HAP-1 (cell line): ENCODE measurements at places on chromosomes 6 and 20.

DNA sequence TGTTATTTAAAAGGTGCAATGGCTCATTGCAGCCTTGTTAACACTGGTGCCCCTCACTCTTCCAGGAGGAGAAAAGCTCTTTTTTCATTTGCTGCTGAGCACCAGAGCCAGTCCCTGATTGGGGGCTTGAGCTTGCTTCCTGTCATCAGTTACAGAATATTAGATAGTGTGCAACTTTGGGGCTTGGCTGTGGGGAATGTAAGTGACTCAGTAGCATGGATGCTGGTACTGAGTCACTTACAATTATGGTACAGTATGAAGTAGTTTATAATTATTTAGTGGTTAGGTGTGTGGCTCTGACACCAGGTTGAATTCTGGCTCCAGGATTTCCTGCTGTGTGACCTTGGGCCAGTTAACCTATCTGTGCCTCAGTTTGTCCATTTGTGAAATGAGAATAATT lies 37.6 kb downstream of the ANKS1A start:
- DNase-seq: no peak

DNA sequence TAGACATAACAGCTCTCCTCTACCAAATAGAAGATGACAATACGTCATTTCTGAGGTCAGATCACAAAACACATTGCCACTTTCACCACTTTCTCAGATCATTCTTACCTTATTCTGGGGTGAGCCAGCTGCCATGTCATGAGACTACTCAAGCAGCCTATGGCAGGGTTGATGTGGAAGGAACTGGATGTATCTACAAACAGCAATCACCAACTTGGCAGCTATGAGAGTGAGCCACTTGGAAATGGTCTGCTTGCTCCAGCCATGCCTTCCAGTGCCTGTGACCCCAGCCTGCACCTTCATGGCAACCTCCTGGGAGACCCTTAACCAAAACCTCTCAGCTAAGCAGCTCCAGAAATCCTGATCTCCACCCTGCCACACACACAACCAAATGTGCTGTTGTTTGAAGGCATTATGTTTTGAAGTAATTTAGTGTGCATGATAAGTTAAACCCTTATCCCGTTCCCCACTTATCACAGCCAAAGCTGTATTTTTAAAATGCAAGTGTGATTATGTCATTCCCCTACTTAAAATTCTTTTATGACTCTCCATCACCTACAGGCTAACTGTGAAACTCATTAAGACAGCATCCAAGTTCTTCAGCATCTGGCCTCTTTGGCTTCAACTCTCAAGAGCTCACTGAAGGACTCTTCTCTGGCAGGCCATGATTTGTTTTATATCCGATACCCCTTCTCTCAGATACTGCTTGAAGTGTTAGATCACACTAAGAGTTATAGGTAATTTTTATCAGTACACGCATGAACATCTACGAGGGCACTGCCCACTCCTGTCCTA lies 150.6 kb downstream of the LY86 start:
- DNase-seq: no peak

DNA sequence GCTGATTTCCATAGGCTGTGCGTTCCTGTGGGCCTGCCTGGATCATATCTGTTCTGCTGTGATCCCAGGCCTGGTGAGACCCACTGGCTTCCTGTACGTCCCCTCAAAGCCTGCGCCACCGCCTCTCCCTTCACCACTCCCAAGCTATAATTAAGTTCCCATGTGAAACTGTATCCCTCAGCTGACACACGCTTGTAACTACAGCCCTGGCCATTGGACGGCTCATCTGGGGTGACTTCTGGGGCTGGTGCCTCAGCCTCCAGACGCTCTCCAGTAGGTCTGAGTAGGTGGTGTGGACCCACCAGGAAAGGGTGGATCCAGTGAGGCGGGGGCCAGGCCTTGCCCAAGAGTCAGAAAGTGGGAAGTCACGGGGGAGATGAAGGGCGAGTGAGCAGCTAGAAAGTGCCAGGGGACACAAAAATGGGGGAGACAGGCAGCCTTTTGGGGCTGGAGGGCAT lies 21.0 kb downstream of the PPARD start:
- DNase-seq: no peak

DNA sequence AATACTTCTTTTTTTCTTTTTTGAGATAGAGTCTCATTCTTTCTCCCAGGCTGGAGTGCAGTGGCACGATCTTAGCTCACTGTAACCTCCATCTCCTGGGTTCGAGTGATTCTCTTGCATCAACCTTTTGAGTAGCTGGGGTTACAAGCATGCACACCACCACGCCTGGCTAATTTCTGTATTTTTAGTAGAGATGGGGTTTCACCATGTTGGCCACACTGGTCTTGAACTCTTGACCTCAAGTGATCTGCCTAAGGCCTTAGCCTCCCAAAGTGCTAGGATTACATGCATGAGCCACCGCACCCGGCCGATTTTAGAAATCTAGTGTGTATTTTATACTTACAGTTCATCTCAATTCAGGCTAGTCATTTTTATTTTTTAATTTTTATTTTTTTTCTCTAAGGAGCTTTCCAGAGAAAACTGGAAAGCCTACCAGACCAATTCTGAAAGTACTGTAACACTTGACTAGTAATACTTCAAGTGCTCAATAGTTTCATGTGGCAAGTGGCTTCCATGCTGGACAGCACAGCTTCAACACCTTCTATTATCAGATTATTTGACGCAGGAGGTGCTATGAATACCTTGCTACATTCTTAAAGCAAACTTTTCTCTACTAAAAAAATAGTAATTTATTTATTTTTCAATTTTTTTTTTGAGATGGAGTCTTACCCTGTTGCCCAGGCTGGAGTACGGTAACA lies 25.0 kb downstream of the POLR1C start:
- no peak for DNase-seq

GRCh38 chr6:138546733-138547185 lies 47.5 kb upstream of the NHSL1 start:
- DNase-seq: no peak

DNA sequence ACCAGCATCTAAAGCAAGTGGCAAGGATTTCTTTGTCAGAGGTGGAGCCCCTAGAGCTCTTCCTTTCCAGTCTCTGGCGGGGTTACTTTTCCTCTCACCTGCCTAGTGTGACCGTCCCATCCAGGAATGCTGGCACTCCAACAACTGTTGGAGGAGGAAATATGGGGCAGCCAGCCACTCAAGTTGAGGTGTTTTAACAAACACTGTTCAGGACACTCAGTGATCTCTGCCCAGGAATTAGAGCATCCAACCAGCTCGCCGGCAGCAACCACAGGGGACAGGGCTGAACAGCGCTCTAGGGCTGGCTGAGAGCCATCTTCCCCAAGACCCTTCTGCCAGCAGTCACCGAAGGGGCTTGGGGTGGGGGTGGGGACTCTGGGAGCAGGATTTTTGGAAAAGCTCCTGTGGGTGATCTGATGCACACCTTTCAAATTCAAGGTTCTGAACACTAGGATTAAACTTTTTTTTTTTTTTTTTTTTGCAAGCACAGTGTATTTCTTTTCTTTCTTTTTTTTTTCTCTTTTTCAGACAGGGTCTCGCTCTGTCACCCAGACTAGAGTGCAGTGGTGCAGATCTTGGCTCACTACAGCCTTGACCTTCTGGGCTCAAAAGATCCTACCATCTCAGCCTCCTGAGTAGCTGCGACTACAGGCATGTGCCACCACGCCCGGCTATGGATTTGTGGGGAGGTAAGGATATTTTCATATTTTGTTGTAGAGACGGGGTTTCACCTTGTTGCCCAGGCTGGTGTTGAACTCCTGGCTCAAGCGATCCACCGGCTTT lies 28.4 kb upstream of the KCNK16 start:
- DNase-seq: no peak

DNA sequence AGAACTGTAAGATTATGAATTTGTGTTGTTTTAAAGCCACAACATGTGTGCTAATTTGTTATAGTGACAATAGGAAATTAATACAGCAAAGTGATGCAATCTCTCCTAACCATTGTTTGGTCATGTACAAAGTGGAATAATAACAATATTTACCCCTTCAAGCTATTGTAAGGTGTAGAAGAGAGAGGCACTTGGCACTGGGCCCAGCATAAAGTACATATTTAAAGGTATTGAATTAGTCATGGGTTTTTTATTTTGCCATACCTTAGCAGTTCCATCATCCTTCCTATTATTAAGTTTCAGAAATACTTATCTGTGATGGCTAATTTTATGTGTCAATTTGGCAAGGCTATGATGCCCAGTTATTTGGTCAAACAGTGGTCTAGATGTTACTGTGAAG lies 322.4 kb upstream of the TSHZ2 start:
- no peak for DNase-seq

DNA sequence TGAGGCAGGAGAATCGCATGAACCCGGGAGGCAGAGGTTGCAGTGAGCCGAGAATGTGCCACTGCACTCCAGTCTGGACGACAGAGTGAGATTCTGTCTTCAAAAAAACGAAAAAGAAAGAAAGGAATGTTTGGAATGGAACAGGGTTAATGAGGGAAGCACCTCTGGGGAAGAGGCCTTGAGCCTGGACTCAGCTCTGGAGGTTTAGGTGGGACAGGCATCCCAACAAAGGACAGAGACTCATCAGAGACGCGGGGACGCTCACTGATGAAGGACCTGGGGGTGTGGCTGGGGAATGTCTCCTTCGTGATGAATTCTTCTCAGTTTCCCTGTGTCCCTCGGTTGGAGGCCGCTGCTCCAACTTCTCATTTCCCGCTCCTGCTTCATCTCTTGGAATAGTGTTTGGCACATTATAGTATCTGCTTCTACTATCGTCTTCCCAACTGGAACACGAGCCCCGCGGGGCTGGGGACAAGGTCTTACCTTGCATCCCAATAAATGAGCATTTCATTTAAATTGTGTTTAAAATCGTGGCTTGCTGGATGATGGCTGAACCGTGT lies 27.6 kb downstream of the KIF25 start:
- DNase-seq: no peak

DNA sequence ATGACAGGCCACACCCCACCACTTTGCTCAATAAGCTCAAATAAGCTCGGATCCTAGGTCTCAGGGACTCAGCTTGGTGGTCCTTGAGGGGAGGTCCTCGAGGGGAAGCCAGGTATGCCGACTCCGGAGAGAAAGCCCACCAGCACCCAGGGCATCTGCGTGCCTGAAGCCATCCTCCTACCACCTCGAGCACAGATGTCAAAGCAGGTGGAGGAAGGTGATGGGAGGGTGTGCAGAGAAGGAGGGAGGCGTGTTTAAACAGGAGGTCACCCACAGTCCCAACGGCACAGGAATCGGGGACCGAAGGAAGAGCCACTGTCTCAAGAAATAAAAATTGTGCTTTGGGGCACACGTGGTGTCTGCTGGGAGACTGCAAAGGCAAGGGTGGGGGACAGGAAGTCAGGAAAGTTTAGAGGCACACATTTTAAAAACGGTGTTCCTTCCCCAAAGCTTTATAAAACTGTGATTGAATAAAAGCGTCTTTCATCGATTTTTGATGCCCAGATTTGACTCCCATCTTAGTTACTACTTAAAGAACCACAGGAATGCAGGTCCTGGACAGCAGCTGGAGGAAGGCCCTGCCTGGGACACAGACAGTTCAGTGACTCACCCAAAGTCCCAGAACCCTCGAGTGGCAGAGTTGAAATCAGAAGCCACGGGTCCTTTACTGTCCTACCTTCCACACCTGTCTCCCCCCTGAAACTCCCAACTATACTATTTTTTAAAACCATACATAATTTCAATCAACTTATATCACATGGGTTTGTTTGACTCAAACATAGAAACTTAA lies 221.0 kb upstream of the PDE10A start:
- DNase-seq: no peak

GRCh38 chr6:17167327-17167979 lies 65.6 kb downstream of the STMND1 start:
- peak; percentile 84 for DNase-seq

DNA sequence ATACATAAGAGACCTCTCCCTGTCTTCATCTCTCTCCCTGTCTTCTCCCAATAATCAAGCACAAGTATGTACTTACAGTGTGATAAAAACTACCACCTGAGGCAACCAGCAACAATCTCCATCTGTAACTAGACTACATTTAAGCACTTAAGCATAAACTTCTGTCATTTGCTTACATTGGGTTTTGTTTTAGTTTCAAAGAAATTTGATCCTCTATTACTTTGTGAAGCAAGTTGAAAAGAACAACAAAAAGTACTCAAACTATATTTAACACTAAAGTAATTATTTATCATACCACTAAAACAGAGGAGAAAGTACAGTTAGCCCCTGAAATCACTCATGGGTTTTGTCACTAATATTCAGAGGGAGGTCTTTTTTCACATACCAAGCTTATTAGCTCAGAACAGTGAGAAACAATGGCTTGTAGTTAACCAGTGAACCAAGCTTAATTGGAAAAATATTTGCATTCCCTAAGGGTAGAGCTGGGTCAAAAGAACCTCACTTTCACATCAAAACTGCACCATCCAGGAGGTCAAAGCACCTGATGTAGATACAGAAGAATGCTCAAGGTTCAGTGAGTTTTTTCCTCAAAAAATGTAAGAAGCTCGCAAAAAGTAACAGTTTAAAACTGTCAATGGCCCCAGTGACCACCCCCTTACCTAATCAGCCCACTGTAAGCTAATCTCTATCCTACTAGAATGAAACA lies 34.1 kb downstream of the DCDC2 start:
- no peak for DNase-seq

DNA sequence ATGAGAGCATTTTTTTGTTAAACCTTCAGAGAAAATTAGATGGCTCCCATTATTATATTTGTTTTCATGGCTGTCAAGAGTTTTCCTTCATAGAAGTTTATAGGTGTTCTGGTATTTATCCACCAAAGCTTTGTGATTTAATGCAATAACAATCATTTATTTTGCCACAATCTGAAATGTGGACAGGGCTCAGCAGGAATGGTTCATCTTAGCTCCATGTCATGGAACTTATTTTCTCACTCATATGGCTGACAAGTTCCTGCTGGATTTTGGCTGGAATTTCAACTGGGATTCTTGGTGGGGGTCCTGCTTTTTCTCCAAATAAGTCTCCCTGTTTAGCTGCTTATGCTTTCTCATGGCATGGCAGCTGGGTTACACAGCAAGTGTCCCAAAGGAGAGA lies 876.7 kb downstream of the QKI start:
- no peak for DNase-seq

DNA sequence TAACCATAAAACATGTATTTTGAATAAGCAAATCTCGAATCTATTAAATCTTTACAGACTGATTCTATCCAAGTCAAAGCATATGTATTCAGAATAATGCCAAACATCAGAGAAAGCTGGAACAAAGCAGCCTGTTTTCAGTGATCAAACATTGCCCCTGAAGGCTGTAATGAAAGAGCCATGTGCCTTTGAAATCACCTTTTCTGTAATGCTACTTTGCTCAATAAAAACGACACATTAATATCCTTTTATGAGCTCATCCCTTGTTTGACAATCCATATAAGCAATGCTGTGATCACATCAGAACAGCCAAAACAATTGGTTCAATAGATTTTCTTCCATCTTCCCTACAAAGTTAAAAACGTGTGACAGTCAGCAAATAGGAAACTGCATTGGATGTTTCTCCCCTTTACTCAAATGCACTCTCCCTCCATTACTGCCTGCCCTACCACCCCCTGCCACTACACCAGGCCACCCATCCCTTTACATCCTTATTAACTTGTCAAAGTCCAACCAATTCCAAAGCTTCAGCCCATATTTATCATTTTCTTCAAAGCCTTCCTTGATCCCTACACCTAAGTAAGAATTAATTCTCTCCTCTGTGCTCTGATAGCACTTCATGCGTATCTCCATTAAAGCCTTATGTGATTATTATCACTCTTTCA lies 42.0 kb downstream of the THEMIS start:
- no peak for DNase-seq

- no peak for DNase-seq
Measured at GRCh38 chr6:76472858-76473257, 400.4 kb upstream of the IMPG1 start.

GRCh38 chr20:37990571-37991151 lies 42.6 kb downstream of the TTI1 start:
- DNase-seq: no peak
